ENCODE measurements at places on chromosomes 13 and 19. TPM values are rescaled to one million over a fixed set of nuclear protein-coding genes. Genes with fewer than 3 reads are reported as not detected.

The SNRNP70 gene
- 142 TPM for total RNA-seq

The RASAL3 gene
- total RNA-seq: not detected

GRCh38 chr13:42623916-42624315, 50.0 kb downstream of the TNFSF11 start:
- no peak for DNase-seq

DNA sequence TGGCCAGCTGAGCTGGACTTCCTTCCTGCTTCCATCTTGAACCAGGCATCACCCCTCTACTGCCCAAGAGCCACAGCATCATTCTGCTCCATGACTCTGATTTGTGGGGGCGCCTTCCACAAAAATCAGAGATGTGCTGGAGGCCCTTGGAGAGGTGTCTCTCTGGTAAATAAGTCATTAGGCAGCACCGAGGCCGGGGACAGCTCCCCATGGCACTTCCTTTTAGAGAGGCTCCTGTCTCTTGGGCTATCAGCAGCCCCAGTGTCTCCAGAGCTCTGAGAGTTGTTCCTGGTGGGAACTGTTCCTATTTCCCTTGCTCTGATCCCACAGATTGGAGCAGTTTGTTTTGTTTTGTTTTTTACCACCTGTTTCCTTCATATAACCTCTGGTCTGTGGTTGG, 19.9 kb downstream of the NWD1 start:
- no peak for DNase-seq

- no peak for DNase-seq
Observed at GRCh38 chr13:80612804-80613203, 271.9 kb upstream of the SPRY2 start.

The ZNF471 gene
- 9.2 TPM for total RNA-seq

GRCh38 chr19:17441241-17442021, 7.0 kb downstream of the TMEM221 start:
- DNase-seq: peak; percentile 71

Measured in fibroblast of lung (primary cell).